ENCODE measurements at places on chromosomes 5 and 9.

DNA sequence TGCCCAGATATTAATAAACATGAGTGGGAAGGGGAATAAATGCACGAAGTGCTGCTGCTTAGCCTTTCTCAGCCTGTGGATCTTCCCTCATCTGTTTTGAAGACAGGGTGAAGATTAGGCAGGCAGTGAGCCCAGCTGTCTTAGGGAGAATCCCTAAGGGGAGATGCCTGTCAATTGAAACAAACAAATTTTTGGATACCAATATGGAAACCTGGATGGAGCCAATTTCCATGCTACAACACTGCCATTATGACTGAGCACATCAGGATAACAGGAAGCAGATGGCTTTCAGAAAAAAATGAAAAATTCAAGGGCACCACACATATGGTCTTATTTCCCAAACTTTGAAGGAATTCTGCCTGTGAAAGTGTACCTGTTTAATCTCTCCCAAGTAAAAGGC lies 80.3 kb downstream of the HMHB1 start:
- no peak for DNase-seq

GRCh38 chr5:93677359-93677891 lies 64.0 kb downstream of the POU5F2 start:
- no peak for DNase-seq

DNA sequence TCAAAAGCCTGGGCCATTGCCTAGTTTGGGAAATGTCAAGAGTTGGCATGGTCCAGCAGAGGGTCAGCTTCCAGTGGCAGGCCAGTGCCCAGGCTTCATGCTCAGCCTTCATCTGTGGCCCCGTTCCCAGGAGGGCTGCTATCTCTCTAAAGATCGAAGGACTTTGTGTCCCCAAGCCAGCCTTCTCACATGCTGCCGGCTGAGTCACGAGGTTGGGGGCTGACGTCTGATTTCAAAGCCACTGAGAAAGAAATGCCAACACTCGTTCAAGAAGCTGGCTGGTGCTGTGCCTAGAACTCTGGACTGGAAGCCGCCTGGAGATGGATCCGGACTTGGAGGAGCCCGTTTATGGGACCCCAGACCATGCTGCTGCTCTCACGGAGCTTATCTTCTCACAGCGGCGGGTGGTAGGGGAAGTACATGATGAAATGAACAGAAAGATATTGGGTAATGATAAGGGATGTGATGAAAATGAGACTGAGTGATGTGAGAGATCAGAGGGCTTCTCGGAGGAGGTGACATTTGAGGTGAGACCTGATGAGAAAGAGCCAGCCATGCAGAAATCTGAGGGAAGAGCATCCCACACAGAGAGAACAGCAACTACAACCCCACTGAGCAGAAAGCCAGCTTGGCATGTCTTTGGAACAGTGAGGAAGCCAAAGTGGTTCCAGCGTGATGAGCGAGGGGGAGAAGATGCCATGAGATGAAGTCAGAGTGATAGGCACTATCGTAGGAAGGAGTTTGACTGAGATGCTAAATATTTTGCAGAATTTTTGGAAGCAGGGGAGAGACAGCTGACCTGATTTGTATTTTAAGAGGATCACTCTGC lies 54.9 kb upstream of the BOD1 start:
- no peak for DNase-seq

GRCh38 chr9:124164811-124165210 lies 92.9 kb upstream of the NEK6 start:
- no peak for DNase-seq

- DNase-seq, result no peak
These were observed 7.5 kb downstream of the ADAMTS13 start for GRCh38 chr9:133429641-133430161.

Measured in stimulated activated CD8-positive, alpha-beta memory T cell treated with anti-CD3 and anti-CD28 coated beads, Interleukin-4, amount 100 ng/mL, for 1 hour (primary cell).